ENCODE measurements at places on chromosomes 2 and 18.

- H3K4me3 ChIP-seq = no peak overlapping the region
- H3K4me1 ChIP-seq = no peaks in the 10 kb centered on the region
- no peaks in the 10 kb centered on the region for H3K27me3 ChIP-seq
- DNase-seq = no peak
Observed at GRCh38 chr2:42449163-42450087, 44.4 kb downstream of the KCNG3 start.

- H3K36me3 ChIP-seq = no peaks in the 10 kb centered on the region
- peak; percentile 4 for DNase-seq
- no peak overlapping the region for H3K4me3 ChIP-seq
Observed at GRCh38 chr18:73980289-73980979, 167.2 kb downstream of the FBXO15 start.

GRCh38 chr2:106158871-106159270, 35.2 kb downstream of the UXS1 start:
- no peak overlapping the region for H3K4me3 ChIP-seq
- peaks cover 30% of the 10 kb centered on the region for H3K4me1 ChIP-seq
- H3K27me3 ChIP-seq = no peaks in the 10 kb centered on the region
- no peak overlapping the region for H3K27ac ChIP-seq

DNA sequence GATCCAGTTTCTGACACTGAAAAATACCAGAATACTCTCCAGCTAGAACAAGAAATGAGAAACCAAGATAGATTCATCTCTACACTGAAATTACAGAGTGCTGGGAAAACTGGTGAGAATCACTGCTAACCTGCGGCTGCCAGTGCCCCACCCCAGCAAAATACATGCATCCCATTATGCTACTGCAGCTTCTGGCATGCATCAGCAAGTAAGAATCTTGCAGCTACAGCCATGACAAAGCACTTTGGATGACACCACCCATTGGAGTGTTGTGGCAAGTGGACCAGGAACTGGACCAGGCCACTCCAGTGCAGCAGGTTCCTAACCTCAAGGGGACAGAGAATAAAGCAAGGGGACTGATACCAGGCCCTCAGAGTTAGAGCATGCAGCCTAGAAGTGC, 378.8 kb upstream of the ETAA1 start:
- no peak for DNase-seq
- H3K4me3 ChIP-seq = no peak overlapping the region
- no peaks in the 10 kb centered on the region for H3K4me1 ChIP-seq

DNA sequence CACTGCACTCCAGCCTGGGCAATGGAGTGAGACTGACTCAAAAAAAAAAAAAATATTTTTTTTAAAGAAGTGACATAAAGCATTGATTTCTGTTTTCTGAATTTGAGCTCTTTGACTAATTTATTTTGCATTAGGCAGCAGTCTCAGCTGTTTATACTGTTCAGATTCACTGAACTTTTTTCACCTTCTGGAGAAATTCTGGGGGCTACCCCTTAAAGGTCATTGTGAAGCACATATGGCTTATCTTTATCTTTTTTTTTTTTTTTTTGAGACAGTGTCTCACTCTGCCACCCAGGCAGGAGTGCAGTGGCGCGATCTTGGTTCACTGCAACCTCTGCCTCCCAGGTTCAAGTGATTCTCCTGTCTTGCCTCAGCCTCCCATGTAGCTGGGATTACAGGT, 12.9 kb downstream of the PHLPP1 start:
- no peaks in the 10 kb centered on the region for H3K27me3 ChIP-seq
- no peak for DNase-seq
- H3K4me3 ChIP-seq = no peak overlapping the region
- no peaks in the 10 kb centered on the region for H3K4me1 ChIP-seq
- H3K27ac ChIP-seq = no peak overlapping the region

Data from HCT116 (cell line).